Activated CD8-positive, alpha-beta memory T cell treated with anti-CD3 and anti-CD28 coated beads for 1 hour (primary cell): ENCODE measurements at places on chromosomes 4 and X.

GRCh38 chr4:89994176-89994873 is 99.7 kb downstream of the MMRN1 start:
- no peak for DNase-seq

DNA sequence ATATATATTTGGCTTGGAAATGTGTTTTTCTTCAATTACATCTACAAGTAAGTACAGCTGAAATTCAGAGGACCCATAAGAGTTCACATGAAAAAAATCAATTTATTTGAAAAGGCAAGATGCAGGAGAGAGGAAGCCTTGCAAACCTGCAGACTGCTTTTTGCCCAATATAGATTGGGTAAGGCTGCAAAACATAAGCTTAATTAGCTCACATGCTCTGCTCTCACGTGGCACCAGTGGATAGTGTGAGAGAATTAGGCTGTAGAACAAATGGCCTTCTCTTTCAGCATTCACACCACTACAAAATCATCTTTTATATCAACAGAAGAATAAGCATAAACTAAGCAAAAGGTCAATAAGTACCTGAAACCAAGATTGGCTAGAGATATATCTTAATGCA is 26.1 kb downstream of the NUDT6 start:
- no peak for DNase-seq

DNA sequence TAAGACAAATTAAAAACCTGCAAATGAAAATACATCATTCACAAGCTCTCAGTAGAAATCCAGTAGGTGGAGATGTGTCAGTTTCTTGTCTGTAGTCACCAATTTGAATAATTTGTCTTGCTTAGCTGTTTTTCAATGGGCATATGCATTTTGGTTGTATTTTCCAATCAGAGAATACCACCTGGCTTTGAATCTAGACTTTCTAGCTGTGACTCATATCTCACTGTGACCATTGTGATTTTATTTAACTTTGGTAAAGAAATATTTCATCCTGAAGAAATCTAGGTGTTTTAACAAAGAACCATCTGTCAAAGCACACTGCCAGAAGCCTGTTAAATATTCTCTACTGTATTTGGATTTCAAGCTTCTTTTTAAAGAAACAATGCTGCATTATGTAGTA is 1650.6 kb upstream of the IGFBP7 start:
- DNase-seq = no peak

DNA sequence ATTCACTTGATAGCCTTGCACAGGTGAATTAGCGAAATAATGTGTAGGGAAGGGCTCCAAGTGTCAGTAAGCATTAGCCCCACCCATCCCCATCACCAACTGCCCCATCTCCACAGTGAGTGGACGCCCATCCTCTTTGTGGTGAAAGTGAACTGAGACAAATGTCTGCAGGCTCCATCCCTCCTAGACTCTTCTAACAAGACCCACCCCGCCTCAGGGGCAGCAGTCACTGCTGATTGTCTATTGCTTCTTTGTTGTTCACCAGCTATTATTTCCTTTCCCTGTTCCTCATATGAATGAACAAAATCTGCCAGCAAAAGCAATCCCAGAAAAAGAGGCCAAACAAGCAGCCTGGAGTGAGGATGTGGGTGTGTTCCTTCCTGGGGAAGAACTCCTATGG is 96.4 kb downstream of the LDB2 start:
- DNase-seq = no peak

DNA sequence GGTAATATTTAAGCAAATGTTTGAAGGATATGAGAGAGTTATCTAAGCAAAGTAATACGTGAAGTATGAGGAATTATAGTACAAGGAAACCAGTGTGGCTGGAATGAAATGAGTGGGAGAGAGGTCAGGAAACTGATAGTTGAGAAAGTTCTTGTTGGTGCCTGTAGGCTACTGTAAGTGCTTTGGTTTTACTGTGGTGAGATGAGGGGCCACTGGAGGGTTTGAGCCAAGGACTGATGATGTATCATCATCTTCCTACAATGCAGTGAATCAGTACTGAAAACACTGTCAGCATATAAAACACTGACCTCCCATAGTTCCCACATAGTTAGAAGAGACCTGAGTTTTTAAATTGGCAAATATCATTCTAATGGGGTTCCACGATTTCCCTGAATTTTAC is 367.5 kb upstream of the CTSO start:
- no peak for DNase-seq

DNA sequence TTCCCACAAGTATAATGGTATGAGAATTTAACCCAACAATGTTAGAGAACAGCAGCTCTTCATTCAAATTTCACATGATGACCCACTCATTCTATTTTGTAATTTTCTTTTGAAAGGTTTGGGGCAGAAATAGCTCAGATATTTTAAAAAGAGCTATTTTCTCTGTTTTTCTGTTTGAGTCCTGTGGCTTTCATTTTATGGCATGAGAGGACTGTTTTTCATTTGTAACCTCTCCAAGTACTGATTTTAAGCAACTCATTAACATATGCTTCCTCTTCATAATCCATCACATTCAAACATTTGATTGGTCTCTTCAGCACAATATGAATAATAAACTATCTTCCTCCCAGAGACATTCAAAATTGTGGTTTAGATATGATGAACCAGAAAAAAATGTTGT is 129.0 kb upstream of the TEX13A start:
- no peak for DNase-seq

DNA sequence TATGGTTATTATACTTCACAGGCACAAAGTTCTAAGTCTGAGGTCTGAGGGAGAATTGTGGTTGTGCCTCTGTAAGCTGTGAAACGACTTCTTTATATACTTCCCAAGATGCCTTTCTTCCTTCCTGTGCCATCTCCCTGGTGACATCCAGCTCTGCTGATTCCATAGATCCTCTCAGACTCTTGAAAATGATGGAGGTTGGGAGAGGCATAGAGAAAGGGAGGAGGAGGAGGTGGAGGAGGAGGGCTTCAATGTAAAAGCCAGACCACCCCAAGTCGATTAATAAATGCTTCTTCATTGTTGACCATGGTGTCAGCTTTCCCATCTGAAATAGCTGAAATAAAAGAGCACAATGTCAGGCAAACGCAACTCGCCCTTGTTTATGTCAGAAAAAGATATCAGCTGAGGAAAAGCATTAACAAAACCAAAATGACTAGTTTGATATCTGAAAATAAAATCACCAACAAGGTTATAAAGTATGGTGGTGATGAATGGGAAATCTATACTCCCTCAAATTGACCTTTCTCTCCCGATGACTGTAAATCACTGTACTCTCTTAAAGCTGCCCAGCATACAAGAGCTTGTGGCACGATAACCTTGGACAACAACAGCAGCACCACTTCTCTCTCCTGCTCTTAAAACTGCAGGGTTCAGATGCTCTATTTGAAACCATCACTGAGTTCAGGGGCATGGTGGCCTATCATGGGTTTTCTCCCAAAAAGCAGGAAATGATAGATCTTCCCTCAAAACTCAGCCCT is 230.4 kb upstream of the GALNT7 start:
- DNase-seq = no peak

DNA sequence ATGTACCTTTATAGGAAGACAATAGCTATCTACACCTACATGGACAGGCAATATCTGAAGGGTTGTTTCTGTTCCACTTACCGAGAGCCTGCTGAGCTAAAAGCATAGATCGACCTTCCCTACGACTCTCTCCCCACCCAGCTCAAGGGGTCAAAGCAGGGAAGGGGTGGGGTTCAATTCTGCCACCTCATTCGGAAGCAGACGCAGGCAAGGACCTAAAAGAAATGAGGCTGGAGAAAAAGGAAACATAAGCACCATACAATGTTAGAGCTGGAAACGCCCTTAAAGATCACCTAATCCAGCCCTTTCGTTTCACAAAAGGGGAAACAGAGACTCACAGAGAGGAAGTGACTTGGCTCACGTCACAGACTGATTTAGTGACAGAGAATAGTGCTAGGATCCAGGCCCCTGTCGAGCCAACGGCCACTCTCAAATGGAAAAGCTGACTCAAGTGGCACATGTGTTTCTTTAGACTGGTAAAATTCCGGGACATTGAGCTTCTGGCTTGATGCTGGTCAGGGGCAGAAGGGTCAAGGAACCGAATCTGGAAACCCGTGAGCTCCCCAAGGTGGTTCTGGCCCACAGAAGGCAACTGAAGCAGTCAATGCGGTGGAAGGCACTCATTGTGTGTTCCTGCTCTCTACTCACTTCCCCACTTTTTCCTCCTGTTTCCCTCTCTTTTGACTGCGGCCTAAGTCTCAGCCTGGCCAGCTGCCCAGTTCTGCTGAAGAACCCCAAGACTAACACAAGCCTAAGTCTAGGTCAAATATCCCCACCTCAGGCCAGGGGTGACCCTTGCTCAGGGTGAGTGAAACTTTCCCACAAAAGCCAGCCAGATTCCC is 7.5 kb downstream of the SEPTIN6 start:
- DNase-seq = no peak

DNA sequence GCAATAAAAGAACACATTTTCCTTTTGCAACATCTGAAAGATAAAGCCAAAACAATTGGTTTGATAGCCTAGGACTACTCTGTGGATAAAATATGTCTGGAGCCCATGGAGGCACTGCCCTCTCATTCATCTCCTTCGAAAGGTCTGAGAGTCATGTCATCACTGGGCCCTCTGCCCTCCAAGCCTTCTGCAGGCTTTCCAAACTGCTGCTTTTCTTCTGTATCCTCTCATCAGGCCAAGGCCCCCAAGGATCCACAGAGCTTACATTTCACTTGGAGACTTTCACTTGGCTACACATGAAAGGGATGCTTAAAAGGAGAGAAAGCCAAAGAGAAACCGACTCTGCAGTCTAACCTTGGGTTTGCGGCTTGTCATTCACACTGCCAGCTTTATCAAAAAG is 109.9 kb downstream of the SH3RF1 start:
- no peak for DNase-seq

DNA sequence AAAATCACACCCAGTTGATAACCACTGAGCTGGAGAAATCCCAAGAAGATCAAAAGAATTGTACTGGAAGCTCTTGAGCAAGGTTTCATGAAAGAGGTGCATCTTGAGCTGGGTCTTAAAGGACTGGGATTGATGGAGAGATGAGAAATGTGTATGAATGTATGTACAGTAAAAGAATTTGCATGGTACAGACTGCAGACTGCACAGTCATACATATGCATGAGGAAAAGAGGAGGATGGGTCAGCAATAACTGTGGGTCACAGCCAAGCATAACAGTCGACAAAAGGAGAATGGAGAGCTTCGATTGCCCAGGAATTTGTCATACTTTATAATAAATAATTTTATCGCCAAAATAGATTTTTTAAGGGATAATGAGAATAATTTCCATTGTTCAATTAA is 4.8 kb upstream of the RELL1 start:
- DNase-seq = no peak

DNA sequence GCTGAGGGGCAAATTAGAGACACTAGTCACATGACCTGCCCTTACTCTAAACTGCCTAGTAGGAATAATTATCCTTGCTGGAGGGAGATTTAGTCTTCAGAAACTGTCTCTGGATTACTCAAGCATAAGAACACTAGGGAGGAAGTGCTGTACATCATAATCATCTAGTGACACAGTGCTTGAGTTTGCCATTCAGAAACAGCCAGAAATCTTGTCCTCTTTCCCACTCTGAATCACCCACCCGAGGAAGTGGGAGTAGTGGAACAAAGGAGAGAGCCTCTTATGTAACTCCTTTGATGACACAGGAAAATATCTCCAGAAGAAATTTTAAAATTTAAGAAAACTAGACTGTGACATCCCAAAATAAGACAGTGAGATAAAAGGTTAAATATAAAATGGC is 69.3 kb upstream of the PCDH19 start:
- no peak for DNase-seq

DNA sequence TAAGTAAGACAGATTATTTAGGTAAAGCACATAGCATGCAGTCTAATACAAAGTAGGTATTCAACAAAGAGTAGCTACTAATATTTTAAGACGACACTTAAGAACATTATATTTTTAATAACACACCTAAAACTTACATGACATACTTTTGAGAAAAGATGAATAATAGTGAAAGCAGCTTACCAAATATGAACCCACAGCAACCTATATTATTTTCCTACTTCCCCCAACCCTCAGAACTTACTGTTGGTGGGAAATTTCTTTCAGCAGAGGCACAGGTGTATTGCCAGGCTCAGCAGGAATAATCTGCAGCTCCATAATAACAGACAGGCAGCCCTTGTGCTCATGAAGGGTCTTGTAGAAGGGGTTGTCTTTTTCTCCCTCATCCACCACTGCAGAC is 498.9 kb downstream of the GLUD2 start:
- no peak for DNase-seq

- DNase-seq = no peak
These were observed 211.1 kb upstream of the NUDT6 start for GRCh38 chr4:123133397-123134050.

- DNase-seq = no peak
These were observed 96.6 kb upstream of the IL13RA1 start for GRCh38 chrX:118630848-118631247.

- no peak for DNase-seq
These were observed 267.5 kb downstream of the FAT4 start for GRCh38 chr4:125582302-125582701.

GRCh38 chr4:145852256-145852839 is 86.3 kb downstream of the ZNF827 start:
- no peak for DNase-seq

- DNase-seq = no peak
These were observed 56.6 kb downstream of the AREG start for GRCh38 chr4:74501579-74501978.

GRCh38 chrX:149870840-149871239 is 10.1 kb upstream of the MAGEA8 start:
- no peak for DNase-seq

DNA sequence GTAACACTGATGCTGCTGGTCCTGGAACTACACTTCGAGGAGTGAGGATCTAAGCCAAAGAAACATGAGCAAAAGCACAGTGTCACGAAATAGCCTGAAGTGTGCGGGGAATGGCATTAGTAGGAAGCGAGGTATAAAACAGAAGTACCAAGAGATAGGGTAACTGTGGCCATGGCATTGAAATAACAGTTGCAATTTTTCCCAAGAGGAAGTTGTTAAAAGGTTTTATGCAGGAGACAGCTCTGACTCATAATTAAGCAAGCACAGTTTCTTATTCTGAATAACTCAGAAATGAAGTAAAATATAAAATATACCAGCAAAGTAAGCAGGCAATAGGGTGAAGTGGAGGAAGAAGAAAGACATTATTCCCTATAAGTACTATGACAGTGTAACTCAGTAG is 90.3 kb upstream of the TMEM150C start:
- no peak for DNase-seq

DNA sequence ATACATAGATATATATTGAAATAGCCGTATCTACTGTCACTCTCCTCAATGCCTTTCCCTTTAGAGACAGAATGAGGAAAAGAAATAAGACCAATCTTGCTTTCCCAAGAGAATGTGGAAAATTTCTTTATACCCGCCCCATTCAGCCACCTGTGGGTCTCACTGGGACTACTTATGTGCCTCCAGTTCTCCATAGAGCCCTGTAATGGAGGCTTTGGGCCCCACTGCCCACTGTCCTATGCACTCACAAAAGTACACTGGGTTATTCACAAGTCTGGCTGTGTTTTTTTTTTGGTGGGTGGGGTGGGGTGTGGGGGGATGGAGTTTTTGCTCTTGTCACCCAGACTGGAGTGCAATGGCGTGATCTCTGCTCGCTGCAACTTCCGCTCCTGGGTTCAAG is 70.4 kb upstream of the ELOVL6 start:
- DNase-seq = no peak

- DNase-seq = no peak
These were observed 26.5 kb downstream of the BLOC1S4 start for GRCh38 chr4:6742507-6742906.
